Vagina (tissue), 2 donors: ENCODE measurements at places on chromosomes 13 and 19. TPM values are rescaled to one million over a fixed set of nuclear protein-coding genes. Genes with fewer than 3 reads are reported as not detected.
A peak's percentile ranks its signal among the peaks of the same experiment; 100 is the strongest.

DNA sequence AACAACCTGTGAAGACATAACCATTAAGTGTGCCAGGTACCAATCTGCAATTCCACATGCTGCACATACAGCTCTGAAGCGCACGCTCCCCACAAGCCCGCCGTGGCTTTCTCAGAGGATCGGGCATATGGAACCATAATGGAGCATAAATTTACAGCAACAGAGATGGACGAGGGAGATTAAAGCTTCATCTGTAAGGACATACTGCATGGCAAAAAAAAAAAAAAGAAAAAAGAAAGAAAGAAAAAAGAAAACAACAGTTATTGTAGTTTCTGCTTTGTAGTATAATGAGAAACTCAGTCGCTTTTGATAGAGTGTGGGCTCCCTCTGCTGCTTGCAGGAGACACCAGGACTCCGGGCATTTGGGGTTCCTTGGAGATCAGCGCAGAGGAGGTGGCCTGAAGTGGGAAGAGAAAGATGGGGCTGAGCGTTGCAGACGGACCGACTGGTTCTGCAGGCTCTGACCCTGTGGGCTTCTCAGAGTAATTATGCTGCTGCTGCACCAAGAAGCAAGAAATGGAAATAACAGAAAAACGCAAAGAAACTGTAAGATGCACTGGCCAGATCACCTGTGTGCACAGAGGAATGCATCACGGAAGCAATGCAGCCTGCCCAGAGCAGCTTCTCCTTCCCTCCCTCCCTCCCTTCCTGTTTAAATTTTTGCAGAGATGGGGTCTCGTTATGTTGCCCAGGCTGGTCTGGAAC is 10.8 kb upstream of the PDCD5 start:
- H3K4me1 ChIP-seq, result peaks cover 4% of the 10 kb centered on the region
- no peak overlapping the region for H3K4me3 ChIP-seq
- DNase-seq, result no peak
- H3K27me3 ChIP-seq, result no peaks in the 10 kb centered on the region

DNA sequence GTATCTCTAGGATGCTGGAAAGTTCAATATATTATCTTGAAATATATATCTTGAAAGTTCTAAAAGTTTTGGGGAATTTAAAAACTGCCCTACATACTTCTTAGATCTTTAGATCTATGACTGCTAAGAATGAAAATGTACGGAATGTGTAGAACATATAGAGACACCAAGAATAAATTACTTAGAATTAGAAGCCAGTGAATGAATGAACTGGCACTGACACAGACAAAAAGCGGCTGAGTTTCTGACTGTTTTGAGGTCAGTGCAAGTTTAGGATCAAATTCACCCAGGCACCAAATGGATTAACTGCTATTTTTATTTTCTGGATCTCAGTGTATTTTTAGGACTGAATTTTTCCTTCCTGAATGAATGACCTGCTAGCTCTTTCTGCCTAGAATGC is 411.2 kb downstream of the KCTD12 start:
- H3K4me1 ChIP-seq, result no peaks in the 10 kb centered on the region
- H3K4me3 ChIP-seq, result no peak overlapping the region
- H3K27ac ChIP-seq, result no peak overlapping the region

DNA sequence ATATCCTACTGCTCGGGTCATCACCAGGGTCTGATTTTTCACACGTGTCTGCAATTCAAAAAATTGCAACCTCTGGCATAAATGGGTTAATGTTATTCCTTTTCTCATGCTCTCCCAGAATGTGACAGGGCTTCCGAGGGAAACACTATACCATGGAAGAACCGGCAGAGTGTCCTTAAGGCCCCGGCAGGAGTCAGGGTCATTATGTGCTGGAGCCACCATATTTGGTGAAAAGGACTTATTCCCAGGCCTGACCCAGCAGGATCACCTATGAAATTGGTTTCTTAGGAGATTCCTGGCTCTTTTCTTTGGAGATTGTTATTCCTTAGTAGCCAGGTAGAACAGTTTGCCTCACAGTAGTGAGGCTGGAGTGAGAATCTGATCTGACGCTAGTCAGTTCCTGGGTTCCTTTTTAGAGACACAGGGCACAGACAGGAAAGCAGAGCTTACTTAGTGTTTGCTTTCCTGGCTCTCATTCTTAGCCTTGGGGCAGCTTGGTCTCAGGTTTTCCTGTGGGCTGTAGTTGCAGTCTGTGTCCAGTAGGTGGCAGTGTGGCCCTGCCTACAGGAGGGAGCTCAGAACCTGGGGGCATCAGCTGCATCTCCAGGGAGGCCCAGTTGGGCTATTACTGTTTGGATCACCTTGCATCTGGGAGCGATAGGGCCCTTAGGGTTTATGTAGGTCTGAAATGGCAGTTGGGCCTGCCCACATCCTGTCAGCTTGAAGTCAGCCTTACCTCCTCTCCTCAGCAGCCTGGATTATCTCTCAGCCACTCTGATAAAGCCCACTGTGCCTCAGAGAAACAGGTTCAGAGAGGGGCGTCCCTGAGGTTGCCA is 12.4 kb downstream of the SNRNP70 start:
- no peaks in the 10 kb centered on the region for H3K27me3 ChIP-seq
- no peak overlapping the region for H3K27ac ChIP-seq

GRCh38 chr13:101397742-101398141 is 18.6 kb downstream of the NALCN start:
- H3K4me1 ChIP-seq, result no peaks in the 10 kb centered on the region
- no peaks in the 10 kb centered on the region for H3K36me3 ChIP-seq
- H3K27ac ChIP-seq, result no peak overlapping the region
- no peaks in the 10 kb centered on the region for H3K27me3 ChIP-seq
- no peak overlapping the region for H3K4me3 ChIP-seq

DNA sequence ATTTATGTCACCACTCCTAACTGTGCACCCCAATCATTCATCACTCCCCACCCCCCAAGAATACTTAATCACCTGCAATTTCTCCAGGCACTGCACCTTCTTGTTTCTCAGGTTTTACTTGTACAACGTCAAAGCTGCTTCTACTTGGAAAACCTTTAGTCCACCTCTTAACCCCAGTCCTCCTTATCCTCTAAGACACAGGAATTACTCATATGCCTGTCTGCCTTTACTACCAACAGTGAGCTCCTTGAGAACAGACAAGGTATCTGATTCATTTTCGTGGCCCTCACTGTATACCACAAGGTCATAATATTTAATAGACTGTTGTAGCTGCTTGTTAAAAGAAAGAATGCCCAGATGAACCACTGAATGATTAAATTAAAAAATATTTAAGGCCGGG is 21.0 kb upstream of the NDFIP2 start:
- H3K27me3 ChIP-seq, result no peaks in the 10 kb centered on the region
- H3K4me1 ChIP-seq, result no peaks in the 10 kb centered on the region

GRCh38 chr19:48353677-48354076 is 10.1 kb downstream of the TMEM143 start:
- no peaks in the 10 kb centered on the region for H3K27me3 ChIP-seq
- no peak for DNase-seq
- no peaks in the 10 kb centered on the region for H3K4me1 ChIP-seq
- no peak overlapping the region for H3K27ac ChIP-seq
- no peaks in the 10 kb centered on the region for H3K36me3 ChIP-seq

GRCh38 chr19:6531956-6532243 is 1.1 kb downstream of the TNFSF9 start:
- H3K4me3 ChIP-seq, result peak overlapping the region; percentile 47
- no peaks in the 10 kb centered on the region for H3K36me3 ChIP-seq
- DNase-seq, result no peak
- H3K4me1 ChIP-seq, result peaks cover 20% of the 10 kb centered on the region
- no peaks in the 10 kb centered on the region for H3K27me3 ChIP-seq

DNA sequence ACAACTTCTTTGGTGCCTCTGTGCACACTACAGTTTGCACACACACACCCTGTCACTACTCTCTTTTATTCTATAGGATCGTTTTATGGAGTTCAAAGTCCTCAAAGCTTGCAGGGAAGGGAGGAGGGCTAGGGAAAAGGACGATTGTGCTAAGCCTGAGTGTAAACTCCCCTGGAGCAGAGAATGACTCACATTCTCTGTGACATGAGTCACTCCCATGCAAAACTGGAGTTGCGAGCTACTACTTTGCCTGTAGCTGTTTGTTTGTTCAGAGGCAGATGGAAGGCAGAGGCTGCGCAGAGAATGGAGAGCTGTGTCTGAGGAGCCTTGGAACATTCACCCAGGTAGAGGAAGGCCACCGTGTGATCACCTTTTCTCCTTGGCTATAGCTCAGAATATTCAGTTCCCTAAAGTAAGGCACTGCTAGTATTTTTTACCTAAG is 80.5 kb upstream of the MBNL2 start:
- no peaks in the 10 kb centered on the region for H3K36me3 ChIP-seq
- no peak for DNase-seq
- H3K4me1 ChIP-seq, result peaks cover 26% of the 10 kb centered on the region
- H3K27ac ChIP-seq, result peak overlapping the region; percentile 44
- no peak overlapping the region for H3K4me3 ChIP-seq

DNA sequence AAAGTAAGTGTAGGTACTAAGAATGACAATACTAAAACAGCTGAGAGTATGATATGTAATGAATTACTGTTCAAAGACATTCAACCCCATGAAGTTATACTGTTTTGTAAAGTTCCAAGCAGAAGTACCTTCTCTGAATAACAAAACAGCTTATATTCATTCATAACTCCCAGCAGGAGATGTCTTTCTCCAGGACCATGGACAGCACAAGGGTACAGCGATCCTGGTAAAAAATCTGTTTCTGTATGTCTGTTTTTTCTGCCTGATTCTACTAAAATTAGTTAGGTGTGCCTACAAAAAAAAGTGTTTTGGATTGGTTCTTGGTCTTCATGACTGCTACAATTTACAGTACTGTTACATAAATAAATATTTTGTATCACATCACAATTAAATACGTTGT is 172.5 kb upstream of the SLITRK5 start:
- H3K4me3 ChIP-seq, result no peak overlapping the region
- H3K27me3 ChIP-seq, result no peaks in the 10 kb centered on the region
- no peaks in the 10 kb centered on the region for H3K36me3 ChIP-seq
- H3K4me1 ChIP-seq, result no peaks in the 10 kb centered on the region
- no peak for DNase-seq

GRCh38 chr19:21569494-21569865 is 64.1 kb downstream of the ZNF429 start:
- H3K27me3 ChIP-seq, result no peaks in the 10 kb centered on the region
- DNase-seq, result no peak
- H3K27ac ChIP-seq, result peak overlapping the region; percentile 68
- H3K4me1 ChIP-seq, result peaks cover 11% of the 10 kb centered on the region
- H3K4me3 ChIP-seq, result peak overlapping the region; percentile 51

GRCh38 chr19:38989066-38989605 is 13.6 kb upstream of the FBXO17 start:
- H3K4me1 ChIP-seq, result no peaks in the 10 kb centered on the region
- no peaks in the 10 kb centered on the region for H3K27me3 ChIP-seq
- H3K4me3 ChIP-seq, result no peak overlapping the region
- no peak overlapping the region for H3K27ac ChIP-seq
- DNase-seq, result no peak

DNA sequence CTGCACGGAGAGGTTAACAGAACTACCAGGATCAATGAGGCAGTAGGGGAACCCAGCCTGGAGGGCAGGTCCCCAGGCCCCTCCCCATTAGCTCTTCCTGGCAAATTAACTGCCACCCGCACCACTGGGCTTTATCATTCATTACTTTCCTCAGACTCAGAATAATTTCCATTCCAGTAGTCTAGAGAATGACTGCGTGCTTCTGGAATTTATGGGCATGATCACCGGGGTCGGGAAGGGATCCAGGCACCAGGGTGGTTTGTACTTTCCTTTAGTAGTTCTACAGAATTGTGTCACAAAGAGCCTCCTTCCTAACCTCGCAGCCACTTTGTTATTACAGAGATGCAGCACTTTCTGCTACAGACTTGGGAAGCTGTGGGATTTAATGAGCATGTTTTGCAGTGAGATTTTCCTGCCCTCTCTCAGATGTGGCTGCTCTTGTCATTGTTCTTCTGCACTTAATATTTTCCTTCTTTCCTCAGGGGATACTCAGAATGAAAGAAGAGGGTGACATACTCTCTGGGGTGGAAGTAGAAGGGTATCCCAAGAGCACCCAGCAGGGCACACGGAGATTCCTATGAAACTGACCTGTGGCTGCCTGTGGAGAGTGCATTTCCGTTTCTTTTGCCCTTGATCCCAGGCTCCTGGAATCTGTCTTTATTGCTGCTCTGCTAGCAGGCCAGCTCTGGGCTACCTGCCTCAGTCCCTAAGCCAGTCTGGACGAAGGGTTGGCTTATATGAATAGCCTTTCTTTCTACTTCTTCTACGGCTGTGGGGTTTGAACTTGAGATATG is 285.0 kb upstream of the SLC10A2 start:
- no peaks in the 10 kb centered on the region for H3K27me3 ChIP-seq
- no peak for DNase-seq
- no peak overlapping the region for H3K27ac ChIP-seq
- H3K4me1 ChIP-seq, result no peaks in the 10 kb centered on the region

DNA sequence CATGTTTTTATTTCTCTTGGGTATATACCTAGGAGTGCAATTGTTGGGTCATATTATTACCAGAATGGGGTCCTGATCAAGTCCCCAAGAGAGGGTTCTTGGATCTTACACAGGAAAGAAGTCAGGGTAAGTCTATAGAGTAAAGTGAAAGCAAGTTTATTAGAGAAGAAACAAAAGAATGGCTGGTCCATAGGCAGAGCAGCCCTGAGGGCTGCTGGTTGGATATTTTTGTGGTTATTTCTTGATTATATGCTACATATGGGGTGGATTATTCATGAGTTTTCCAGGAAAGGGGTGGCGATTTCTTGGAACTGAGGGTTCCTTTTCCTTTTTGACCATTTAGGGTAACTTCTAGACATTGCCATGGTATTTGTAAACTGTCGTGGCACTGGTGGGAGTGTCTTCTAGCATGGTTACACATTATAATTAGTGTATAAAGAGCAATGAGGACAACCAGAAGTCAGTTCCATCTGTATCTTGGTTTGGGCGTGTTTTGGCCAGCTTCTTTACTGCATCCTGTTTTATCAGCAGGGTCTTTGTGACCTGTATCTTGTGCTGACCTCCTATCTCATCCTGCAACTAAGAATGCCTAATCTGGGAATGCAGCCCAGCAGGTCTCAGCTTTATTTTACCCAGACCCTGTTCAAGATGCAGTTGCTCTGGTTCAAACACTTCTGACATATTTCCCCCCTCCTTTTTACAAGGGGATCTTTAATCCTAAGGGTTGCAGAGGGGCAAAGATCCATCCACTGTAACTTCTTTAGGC is 41.1 kb downstream of the CEACAM1 start:
- H3K4me3 ChIP-seq, result no peak overlapping the region
- H3K36me3 ChIP-seq, result no peaks in the 10 kb centered on the region
- H3K27me3 ChIP-seq, result no peaks in the 10 kb centered on the region

DNA sequence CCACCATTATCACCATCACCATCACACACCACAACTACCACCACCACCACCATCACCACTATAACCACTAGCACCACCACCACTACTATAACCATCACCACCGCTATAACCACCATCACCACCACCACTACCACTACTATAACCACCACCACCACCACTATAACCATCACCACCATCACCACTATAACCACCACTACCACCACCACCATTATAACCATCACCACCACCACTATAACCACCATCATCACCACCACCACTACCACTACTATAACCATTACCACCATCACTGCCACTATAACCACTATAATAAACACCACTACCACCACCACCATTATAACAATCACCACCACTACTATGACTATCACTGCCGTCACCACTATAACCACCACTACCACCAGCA is 173.2 kb downstream of the DCLK1 start:
- no peaks in the 10 kb centered on the region for H3K36me3 ChIP-seq
- no peak overlapping the region for H3K4me3 ChIP-seq
- no peaks in the 10 kb centered on the region for H3K27me3 ChIP-seq
- no peak for DNase-seq

The AZU1 gene
- not detected for total RNA-seq

The AKT2 gene
- 105 TPM for total RNA-seq

The CACNG6 gene
- not detected for total RNA-seq

The CLDND2 gene
- total RNA-seq, result not detected

The ZNF320 gene
- 6.4 TPM for total RNA-seq

The GPR12 gene
- not detected for total RNA-seq

The FCGBP gene
- 31.7 TPM for total RNA-seq

The PSG3 gene
- total RNA-seq, result not detected

The ZGLP1 gene
- 5.2 TPM for total RNA-seq
